NCI-H748 treated with DMSO at 0.1 percent for 48 hours (cell line): ENCODE measurements at places on chromosomes 5 and 9.

DNA sequence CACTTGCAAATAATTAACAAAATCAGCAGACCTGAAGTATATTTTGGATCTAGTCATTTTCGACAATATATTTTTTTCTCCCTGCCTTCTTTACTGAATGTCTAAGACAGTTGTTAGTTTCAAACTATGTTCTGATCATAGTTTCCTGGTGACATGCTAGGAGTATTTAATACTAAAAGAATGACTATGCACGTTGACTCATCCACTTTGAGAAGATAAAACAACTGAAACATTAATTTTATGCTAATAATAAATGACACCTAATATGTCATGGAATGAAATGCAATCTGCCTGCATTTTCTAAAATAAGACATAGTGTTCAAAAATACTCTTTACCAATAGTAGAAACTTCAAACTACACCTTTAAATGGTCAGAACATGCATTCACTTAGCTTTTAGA is 2123.7 kb upstream of the C9orf72 start:
- DNase-seq: no peak

- peak; percentile 47 for DNase-seq
Measured at GRCh38 chr5:124404796-124405195, 341.6 kb downstream of the ZNF608 start.

GRCh38 chr5:24510523-24510988 is 134.2 kb downstream of the CDH10 start:
- DNase-seq: no peak

- DNase-seq: no peak
Measured at GRCh38 chr5:127723571-127723970, 20.4 kb downstream of the CCDC192 start.

- DNase-seq: no peak
Measured at GRCh38 chr5:116531117-116531516, 43.5 kb downstream of the SEMA6A start.

- no peak for DNase-seq
Measured at GRCh38 chr9:77848897-77849296, 182.7 kb downstream of the GNAQ start.

DNA sequence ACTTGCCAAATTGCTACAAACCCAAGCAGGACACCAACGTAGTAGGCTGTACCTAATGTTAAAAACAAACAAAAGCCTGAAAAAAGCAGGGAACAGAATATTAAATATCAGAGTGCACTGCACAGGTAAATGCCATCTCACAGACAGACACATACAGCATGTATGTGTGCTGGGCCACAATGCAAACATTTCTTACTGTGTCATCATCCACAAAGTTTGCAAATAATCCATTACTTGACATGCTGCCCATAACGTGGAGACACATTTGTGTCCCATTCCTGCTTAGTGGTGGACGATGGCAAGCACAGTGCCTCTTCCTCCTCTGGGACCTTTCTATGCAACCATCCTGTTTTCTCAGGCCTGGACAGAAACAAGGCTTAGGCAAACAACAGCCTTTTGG is 44.7 kb downstream of the GOLM1 start:
- no peak for DNase-seq

GRCh38 chr9:125541840-125542243 is 165.2 kb downstream of the MAPKAP1 start:
- DNase-seq: peak; percentile 83

- no peak for DNase-seq
Measured at GRCh38 chr5:135013445-135013844, 20.6 kb downstream of the PITX1 start.

DNA sequence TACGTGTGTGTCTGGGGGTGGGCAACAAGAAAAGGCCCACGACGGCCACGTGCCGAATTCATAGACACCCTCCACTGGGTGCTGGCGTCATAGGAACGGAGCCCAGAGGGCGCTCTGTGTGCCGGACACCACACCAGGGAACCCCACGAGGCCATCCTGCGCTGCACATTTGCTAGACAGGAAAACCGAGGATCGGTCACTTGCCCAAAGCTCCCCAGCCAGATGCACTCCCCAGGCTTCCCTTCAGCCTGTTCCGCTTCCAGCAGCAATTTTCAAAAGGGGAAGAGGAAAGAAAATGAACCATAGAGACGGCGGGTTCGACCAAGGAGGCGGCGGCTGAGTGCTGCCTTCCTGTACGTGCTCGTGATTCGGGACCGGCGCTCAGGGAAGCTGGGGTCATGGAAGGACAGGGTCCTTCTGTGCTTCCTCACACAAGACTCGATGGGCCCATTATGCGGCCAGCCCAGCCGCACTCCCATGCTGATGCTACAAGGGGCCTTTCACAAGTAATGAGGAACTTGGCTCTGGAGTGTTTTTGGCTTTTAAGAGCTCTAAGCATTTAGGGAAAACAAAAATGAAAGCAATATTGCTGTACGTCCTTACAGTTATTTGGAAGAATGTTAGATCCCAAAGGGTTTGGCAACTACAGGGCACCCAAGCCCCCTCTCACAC is 124.6 kb upstream of the SARDH start:
- no peak for DNase-seq

DNA sequence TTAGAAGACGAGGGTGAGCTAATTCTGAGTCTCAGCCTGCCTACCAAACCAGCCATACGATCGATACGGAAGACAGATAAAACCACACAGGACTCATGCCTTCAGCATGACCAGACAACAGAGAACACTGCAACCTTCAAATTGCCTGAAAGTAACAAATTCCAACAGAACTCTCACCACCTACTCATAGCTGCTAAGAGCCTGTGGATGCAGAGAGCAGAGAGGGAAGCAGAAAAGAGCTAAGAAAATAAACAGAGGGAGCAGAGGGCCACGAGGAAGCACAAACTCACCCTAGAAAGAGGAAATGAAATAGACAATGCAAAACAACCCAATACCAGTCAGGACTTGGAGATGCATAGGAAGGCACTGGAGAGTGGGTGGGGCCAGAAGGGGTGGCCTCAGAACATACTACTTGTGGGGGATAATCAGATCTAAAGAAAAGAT is 86.7 kb upstream of the TAS2R1 start:
- no peak for DNase-seq

DNA sequence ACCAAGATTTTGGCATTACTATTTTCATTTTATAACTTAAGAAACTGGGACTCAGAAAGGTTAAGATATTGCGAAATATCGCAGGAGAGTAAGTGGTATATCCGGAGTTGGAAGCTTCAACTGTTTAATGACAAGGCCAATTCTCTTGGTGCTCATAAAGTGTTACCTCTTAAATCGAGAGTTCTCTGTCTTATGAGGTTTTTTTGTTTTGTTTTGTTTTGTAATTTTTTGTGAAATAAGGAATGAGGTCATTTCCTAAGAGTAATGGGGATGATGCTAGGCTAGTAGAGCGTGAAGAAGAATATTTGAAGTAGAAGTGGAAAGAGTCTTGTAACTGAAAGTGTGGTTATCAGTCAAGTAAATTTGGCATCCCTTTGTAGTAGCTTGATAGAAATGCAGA is 183.2 kb upstream of the DAB2 start:
- no peak for DNase-seq

- DNase-seq: no peak
Measured at GRCh38 chr9:15248621-15249020, 58.4 kb downstream of the TTC39B start.

- DNase-seq: no peak
Measured at GRCh38 chr5:94422812-94423211, 195.6 kb downstream of the KIAA0825 start.

DNA sequence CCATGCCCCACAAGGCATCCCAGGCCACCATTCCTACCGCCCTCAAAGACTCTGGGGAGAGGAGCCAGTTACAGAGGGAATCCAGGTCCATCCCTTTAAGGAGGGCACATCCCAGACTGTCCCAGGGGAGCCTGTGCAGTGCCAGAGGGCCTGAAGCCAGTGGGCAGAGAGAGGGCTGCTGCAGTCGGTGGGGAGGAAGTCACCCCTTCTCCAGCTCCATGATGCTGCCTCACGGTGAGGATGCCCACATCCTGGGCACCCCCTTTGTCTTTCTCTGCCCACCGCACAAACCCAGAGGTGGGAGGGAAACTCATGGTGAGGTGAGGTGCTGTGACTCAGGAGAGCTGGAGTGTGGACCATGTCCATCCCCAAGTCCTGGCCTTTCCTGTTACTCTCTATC is 26.2 kb upstream of the ANKRD33B start:
- DNase-seq: no peak

DNA sequence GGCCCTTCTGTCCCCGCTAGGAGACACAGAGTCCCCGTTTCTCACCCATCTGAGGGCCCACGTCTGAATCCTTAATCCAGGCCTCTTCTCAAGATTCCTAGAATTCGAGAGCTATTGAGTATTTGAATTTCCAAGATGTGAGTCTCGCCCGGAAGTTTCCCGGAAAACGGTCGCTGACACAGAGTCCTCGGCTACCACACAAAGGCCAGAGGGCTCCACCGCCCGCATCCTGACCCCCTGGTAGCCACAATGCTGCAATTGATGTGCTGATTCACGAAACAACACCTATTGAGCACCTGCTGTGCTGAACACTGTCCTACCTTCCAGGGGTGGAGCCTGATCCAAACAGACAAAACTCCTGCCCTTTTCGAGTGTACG is 670 bp upstream of the FBP1 start:
- DNase-seq: no peak

- DNase-seq: no peak
Measured at GRCh38 chr5:83426855-83427254, 44.7 kb upstream of the VCAN start.

- DNase-seq: no peak
Measured at GRCh38 chr9:98964201-98964600, 20.5 kb downstream of the COL15A1 start.

GRCh38 chr9:120891245-120891883 is 14.4 kb upstream of the PHF19 start:
- no peak for DNase-seq

- no peak for DNase-seq
Measured at GRCh38 chr5:123474228-123474627, 37.7 kb upstream of the CSNK1G3 start.

- no peak for DNase-seq
Measured at GRCh38 chr5:149679876-149680809, 50.0 kb upstream of the PPARGC1B start.

DNA sequence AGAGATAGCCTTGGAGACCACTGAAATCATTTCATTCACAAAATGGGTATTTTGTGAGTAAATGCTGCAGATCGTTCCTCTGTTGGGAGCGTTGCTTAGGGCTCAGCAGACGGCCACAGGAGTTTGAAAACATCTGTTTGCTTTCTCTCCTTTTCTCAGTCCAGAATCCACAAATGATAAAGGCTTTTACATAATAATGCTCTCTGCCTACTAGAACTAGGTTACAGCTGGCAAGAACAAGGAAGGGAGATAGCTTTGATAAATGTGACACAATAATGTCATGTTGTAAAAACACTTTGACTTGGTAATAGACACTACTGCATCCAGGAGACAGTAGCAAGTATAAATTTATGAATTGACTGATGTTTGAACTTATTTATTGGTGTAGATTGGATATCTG is 1072.4 kb upstream of the CDH6 start:
- no peak for DNase-seq

GRCh38 chr9:86248746-86249145 is 10.7 kb downstream of the C9orf153 start:
- no peak for DNase-seq

DNA sequence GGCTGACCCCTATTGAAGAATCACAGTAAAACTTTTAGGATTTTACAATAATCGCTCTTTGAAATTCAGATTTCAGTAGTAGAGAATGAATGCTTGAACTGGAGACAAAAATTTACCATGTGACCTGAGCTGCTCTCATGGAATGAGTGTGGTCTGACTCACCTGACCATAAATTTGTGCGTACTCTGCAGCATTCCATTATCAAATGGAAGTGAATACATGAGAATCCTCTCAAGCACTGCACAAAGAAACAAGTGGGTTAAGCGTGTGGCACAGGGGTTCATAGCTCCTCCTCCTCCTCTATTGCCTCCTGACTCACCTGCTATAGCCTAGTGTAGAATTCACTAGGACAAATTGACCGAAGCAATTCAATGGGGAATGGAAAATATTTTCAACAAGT is 269.8 kb upstream of the CDH9 start:
- no peak for DNase-seq

GRCh38 chr5:15864536-15865215 is 314.9 kb downstream of the MARCHF11 start:
- no peak for DNase-seq

DNA sequence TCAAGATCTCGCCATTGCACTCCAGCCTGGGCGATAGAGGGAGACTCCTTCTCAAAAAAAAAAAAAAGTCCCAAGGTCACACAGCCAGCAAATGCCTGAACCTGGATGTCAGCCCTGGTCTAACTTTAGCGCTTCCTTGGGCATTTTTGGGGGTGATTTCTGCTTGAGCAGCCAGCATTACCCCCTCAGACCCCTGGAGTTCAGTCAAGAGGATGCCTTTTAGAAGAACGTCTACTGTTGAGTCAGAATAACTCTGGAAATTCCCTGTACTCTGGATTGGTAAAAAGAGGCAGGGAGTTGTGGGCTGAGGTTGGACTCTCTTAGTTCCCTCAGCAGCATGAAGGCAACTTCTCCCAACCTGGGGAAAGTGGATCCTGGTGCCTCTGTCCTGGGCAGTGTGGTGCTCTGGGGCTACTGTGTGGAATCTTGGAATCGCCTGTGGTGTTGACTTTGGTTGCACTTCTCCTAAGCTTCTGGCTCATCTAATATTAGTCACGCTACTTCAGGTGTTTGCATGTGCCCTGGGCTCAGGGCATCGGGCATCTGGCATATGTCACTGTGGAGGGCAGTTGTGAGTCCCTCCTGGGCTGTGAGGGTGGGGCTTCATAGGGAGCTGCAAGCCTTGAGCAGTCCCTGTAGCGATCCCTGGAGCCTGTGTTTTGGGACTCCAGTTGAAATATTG is 32.2 kb downstream of the STXBP1 start:
- no peak for DNase-seq

GRCh38 chr5:61933787-61934626 is 372.0 kb upstream of the KIF2A start:
- peak; percentile 30 for DNase-seq

GRCh38 chr9:89532478-89532877 is 34.6 kb upstream of the SEMA4D start:
- no peak for DNase-seq

GRCh38 chr9:126505697-126506346 is 107.9 kb upstream of the LMX1B start:
- no peak for DNase-seq

DNA sequence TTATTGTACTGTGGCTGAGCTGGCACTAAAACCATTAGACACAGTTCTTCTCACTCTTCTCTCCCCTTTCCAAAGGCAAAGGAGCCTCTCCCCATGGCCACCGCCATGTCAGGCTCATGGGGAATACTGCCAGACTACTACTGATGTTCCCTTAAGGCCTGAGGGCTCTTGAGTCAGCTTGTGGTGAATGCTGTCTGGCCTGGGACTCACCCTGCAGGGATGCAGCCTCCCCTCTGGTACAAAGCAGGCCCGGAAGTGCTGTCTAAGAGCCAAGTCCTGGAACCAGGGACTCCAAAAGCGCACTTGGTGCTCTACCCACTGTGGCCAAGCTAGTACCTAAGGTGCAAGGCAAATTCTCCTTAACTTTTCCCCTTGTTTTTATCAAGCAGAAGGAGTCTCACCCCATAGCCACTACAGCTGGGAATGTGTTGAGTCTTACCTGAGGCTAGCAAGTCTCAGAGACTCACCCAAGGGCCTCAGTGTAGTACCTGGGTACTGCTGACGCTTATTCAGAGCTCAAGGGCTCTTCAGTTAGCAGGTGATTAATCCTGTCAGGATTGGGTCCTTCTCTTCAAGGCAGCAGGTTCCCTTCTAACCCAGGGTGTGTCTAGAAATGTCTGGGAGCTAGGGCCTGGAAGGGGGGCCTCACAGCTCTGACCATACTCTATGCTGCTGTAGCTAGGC is 33.2 kb upstream of the C5orf46 start:
- no peak for DNase-seq

GRCh38 chr5:76852772-76853171 is 3.0 kb downstream of the S100Z start:
- no peak for DNase-seq
